ENCODE measurements at places on chromosomes 1 and 21. TPM values are rescaled to one million over a fixed set of nuclear protein-coding genes. Genes with fewer than 3 reads are reported as not detected.

DNA sequence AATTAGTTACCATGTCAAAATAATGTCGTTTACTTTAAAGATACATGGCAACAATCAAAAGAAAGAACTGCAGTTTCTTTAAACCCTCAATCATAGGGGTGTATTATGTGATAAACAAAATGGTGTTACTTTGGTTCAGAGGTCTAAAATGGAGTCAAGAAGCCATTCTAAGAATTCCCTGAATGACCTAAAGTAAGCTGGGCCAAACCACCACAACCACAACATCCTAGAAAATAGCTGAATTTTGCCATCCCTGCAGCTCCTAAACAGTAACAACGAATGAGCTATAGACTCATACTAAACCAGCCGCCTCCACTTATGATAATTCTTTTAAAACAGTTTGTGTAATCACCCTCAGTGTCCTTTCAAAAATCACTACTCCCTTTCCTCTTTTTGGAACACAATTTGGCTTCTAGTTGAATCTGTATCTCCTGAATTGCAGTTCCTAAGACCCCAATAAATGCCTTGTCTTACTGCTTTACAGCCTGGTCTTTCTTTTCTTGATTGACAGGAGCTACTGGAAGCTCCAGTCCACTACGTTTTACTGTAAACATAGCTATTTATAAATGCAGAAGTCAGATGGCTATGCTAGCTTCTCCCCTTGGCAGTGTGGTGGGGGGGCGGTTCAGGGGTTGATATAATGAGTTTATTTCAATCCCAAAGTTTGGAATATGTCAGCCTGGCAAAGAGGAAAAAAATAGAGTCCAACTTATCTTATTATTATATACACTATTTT, 84.3 kb downstream of the PLPPR4 start:
- H3K36me3 ChIP-seq: no peaks in the 10 kb centered on the region
- H3K27me3 ChIP-seq: no peaks in the 10 kb centered on the region
- H3K4me1 ChIP-seq: no peaks in the 10 kb centered on the region

GRCh38 chr1:156513185-156513584, 12.6 kb upstream of the MEF2D start:
- H3K36me3 ChIP-seq: no peaks in the 10 kb centered on the region
- no peaks in the 10 kb centered on the region for H3K4me1 ChIP-seq
- H3K4me3 ChIP-seq: no peak overlapping the region
- no peak overlapping the region for H3K27ac ChIP-seq

- H3K4me3 ChIP-seq: no peak overlapping the region
- H3K27me3 ChIP-seq: no peaks in the 10 kb centered on the region
- no peak for DNase-seq
- no peaks in the 10 kb centered on the region for H3K4me1 ChIP-seq
These were observed 57.6 kb downstream of the TGFB2 start for GRCh38 chr1:218402786-218403120.

Gene SPATA45
- total RNA-seq: not detected

Measured in endothelial cell of umbilical vein (primary cell).